Activated CD4-positive, alpha-beta T cell treated with anti-CD3 and anti-CD28 coated beads, Interleukin-2, amount 10 ng/mL, durations not matched to agents 24 days and 14 days (primary cell): ENCODE measurements at places on chromosomes 4 and X. TPM values are rescaled to one million over a fixed set of nuclear protein-coding genes. Genes with fewer than 3 reads are reported as not detected.

DNA sequence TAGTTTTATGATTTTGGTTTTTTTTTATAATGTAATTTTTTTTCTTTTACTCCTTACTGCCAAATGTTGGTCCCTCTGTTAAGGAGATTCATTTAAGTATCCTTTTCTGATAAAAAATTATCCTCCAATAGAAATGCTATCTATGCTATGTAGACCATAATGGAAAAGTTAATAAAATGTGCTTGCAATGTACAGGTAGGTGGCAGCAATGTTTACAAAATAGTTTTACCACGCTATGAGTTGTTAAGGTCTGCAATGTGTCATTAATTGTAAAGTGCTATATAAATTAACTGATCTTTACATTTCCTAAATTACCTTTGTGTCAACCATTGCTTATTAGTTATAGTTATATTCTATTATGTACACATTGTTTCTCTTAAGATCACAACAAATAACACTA, 3.8 kb upstream of the CENPC start:
- H3K36me3 ChIP-seq = peaks cover 2% of the 10 kb centered on the region
- DNase-seq = no peak
- peaks cover 17% of the 10 kb centered on the region for H3K4me1 ChIP-seq
- H3K27ac ChIP-seq = no peak overlapping the region
- no peaks in the 10 kb centered on the region for H3K27me3 ChIP-seq

- no peaks in the 10 kb centered on the region for H3K36me3 ChIP-seq
- H3K4me3 ChIP-seq = no peak overlapping the region
- DNase-seq = no peak
- peaks cover 15% of the 10 kb centered on the region for H3K27me3 ChIP-seq
- no peak overlapping the region for H3K27ac ChIP-seq
Observed at GRCh38 chr4:15706646-15707362, 3.9 kb downstream of the BST1 start.

- H3K4me3 ChIP-seq = no peak overlapping the region
- H3K4me1 ChIP-seq = no peaks in the 10 kb centered on the region
- H3K27me3 ChIP-seq = peaks cover 11% of the 10 kb centered on the region
- H3K27ac ChIP-seq = no peak overlapping the region
- DNase-seq = peak; percentile 14
Observed at GRCh38 chrX:132968296-132968949, 10.0 kb upstream of the HS6ST2 start.

GRCh38 chrX:132676561-132677186, 187.8 kb upstream of the MBNL3 start:
- DNase-seq = peak; percentile 45
- no peaks in the 10 kb centered on the region for H3K27me3 ChIP-seq
- H3K36me3 ChIP-seq = no peaks in the 10 kb centered on the region
- H3K4me3 ChIP-seq = no peak overlapping the region

DNA sequence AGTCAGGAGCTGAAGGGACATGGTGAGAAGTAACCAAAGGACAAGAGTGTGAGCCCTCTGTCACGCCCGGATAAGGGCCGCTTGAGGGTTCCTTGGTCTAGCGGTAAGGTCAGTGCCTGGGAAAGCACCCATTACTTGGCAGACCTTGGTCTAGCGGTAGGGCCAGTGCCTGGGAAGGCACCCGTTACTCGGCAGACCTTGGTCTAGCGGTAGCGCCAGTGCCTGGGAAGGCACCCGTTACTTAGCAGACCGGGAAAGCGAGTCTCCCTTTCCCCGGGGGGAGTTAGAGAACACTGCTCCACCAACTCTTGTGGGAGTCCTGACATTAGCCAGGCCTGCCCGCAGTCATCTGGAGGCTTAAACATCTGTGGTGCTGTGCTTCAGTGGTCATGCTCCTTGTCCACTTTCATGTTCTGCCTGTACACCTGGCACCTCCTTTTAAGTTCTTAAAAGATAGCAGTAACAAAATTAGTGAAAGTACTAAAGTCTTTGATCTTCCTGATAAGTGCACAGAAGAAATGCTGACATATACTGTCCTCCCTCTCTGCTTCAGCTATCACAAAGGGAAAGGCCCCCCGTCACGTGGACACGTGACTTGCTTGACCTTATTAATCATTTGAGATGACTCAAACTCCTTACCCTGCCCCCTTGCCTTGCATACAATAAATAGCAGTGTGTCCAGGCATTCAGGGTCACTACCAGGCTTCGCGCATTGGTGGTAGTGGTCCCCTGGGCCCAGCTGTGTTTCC, 9.3 kb upstream of the SEC24B start:
- no peak overlapping the region for H3K4me3 ChIP-seq
- H3K4me1 ChIP-seq = peaks cover 6% of the 10 kb centered on the region
- no peak overlapping the region for H3K27ac ChIP-seq

DNA sequence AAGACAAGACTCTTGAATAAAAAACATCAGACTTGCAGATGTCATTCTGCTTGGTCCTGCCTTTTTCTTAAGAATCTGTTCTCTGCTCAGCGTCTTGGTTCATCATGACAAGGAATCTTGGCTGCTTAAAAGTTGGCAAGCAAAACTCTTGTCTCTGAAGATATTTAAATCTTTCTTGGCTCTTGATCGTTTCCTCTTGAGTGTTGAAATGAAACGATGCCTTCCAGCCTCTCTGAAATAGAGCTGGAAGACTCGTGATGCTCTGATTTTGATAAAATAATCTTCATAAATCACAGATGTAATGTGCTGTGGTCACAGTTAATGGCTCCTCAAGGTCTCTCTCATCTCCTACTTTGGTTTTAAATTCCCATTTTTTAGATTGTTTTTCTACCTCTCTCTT, 39.9 kb upstream of the TMEM192 start:
- no peaks in the 10 kb centered on the region for H3K36me3 ChIP-seq
- H3K4me3 ChIP-seq = no peak overlapping the region
- H3K27me3 ChIP-seq = peaks cover 11% of the 10 kb centered on the region
- no peak for DNase-seq
- H3K4me1 ChIP-seq = no peaks in the 10 kb centered on the region

- H3K4me1 ChIP-seq = no peaks in the 10 kb centered on the region
- DNase-seq = no peak
- no peaks in the 10 kb centered on the region for H3K36me3 ChIP-seq
- no peak overlapping the region for H3K27ac ChIP-seq
Observed at GRCh38 chr4:156634612-156635011, 337.0 kb downstream of the PDGFC start.

- H3K27ac ChIP-seq = no peak overlapping the region
- H3K4me3 ChIP-seq = peak overlapping the region; percentile 36
- H3K4me1 ChIP-seq = peaks cover 11% of the 10 kb centered on the region
- no peak for DNase-seq
Observed at GRCh38 chrX:136797787-136798186, 17.1 kb upstream of the ARHGEF6 start.

The DCAF4L1 gene
- 0.19 and 0.21 TPM in 2 replicates for total RNA-seq

The ARR3 gene
- total RNA-seq = not detected in 2 replicates

The STEEP1 gene
- total RNA-seq = 24.4 and 25.4 TPM in 2 replicates

The HHIP gene
- total RNA-seq = not detected in 2 replicates

The GRIA2 gene
- total RNA-seq = not detected in 2 replicates

The TMPRSS11F gene
- not detected in 2 replicates for total RNA-seq
